Activated CD4-positive, CD25-positive, alpha-beta regulatory T cell (primary cell): ENCODE measurements at places on chromosomes 7 and 10.

- DNase-seq = no peak
These were observed 144.5 kb downstream of the PPP1R3A start for GRCh38 chr7:113774182-113774807.

DNA sequence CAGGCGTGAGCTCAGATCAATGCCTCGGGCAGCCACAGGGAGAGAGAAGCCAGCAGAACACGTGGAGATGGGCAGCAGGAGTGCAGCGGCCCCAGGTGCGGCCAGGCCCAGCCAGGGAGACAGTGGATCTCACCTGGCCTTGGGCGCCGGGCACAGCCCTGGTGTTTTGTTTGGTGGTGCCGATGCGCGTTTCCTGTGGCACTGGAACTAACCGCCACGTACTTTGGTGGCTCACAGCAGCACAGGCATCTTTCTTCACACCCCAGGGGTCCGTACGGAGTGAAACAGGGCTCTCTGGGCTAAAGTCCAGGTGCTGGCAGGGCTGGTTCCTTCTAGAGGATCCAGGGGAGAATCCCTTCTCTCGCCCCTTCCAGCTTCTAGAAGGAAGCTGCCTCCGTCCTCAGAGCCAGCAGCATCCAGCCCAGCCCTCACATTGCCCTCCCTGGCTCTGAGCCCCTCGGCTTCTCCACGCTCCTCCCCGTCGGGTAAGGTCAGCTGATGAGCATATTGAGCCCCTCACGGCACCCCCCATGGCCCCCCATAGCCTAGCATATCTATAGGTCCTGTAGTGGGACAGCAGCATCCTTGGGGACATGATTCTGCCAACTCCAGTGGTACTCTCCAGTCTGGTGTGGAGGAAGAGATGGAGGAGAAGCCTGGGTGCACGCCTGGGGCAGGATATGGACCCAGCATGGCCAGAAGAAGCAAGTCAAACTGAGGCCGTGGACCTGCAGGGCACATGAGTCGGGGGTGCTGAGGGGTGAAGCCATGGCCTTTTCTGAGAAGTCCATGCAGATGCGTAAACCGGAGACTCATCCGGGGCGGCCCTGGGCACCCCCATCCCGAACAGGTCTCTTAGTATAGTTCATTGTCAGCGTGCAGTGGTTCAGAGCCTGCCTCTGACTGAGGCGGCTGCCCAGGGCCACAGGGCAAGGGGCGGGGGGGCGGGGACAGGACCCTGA is 43.4 kb upstream of the PPP2R2D start:
- no peak for DNase-seq

DNA sequence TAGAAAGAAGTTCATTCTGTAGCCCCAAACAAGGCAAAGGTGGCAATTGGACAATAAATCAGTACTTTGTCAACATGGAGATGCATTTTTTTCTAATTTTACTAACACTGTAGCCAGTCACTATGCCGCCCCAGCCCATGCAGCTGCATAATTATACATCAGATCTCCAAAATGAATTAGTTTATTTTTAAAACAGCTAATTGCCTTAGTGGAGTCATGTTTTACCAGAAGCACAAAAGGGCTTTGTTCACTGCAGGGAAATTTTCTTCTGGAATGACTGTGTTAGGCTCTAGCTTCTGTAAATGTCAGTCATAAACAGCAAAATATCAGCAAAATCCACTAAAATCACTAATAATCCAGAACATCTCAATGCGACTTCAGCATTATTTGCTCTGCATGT is 20.1 kb upstream of the HDAC9 start:
- DNase-seq = no peak

DNA sequence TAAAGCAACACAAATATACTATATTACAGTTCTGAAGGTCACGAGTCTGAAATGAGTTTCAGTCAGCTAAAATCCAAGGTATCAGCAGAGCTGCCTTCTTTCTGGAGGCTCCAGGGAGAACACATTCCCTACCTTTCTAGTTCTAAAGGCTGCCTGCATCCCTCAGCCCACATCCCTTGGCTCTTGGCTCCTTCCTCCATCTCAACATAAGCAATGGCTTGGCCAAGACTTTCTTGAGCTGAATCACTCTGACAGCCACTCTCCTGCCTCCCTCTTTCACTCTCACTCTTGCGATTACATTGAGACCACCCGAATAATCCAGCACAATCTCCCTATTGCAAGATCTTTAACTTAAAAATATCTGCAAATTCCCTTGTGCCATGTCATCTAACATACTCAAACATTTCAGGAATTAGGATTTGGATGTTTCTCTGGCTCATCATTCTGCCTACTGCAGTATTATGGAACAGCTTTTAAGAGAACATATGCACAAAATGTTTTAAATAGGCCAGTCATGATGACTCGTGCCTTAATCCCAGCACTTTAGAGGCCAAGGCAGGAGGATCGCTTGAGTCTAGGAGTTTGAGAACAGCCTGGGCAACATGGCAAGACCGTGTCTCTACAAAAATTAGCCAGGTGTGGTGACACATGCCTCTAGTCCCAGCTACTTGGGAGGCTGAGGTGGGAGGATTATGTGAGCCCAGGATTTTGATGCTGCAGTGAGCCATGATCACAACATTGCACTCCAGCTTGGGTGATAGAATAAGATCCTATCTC is 144.2 kb upstream of the VSTM2A start:
- DNase-seq = no peak

GRCh38 chr10:13115832-13116803 is 16.2 kb downstream of the OPTN start:
- no peak for DNase-seq

DNA sequence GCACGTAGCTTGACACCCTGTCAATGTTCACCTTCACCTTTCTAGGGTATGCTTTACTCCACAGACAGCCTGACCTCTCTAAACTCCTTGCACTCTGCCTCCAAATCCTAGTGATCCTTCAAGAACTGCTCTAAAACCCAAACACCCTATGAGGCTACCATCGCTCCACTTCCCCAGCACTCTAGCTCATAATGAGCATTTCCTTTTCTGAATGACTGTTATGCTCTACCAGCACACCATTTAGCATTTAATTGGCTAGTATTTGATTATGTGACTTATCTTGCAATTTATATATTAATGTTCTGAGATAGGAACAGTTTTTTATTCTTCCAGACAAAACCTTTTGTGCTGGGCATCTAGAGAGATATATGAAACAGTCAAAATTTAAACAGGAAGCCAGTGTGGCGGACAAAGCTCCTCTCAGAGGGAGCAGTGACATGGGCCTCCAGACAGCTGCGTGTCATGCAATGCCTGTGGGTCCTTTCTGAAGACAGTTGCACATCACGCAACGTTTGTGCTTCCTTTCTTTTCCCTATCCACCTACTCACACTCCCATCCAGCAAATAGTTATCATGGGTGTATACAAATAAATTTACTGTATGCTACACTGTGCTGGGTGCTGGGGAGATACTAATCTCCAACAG is 86.3 kb downstream of the ALOX5 start:
- no peak for DNase-seq

DNA sequence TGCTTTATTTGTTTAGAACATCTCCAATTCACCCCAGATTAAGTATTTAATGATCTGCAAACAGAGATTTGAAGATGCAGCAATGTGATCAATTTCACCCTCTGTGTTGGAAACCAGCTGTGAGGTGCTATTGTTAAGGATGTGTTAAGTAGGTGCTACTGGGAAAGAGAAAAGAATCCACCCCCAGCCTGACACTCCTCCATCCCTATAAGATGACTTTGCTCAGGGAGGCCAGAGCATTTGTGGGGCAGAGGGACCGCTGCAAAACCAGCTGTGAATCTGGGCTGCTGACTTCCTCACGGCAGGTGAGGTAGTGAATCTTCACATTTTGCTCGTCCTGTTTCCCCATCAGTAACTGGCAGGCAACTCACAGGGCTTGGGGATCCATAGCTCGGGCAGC is 297.5 kb downstream of the GFRA1 start:
- no peak for DNase-seq
